ENCODE measurements at places on chromosomes 7 and 10. TPM values are rescaled to one million over a fixed set of nuclear protein-coding genes. Genes with fewer than 3 reads are reported as not detected.

Gene NMT2
- 80.7 TPM for total RNA-seq

DNA sequence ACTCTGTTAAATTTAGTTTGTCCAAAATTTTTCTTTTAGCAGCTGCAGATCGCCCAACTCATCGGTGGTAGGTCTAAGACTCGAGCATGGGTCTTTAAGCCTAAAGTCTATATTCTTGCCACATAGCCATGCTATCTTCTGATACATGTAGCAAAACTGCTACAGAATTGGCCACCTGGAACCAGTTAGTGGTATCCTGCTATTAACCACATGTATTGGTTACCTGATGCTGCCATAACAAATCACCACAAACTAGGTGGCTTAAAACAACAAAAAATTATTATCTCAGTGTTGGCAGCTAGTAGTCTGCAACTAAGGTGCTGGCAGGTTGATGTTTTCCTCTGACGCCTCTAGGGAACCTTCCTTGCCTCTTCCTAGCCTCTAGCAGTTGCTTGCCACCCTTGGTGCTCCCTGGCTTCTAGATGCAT, 96.7 kb upstream of the PIK3CG start:
- no peak for DNase-seq
- H3K36me3 ChIP-seq: no peaks in the 10 kb centered on the region
- H3K27ac ChIP-seq: no peak overlapping the region
- no peaks in the 10 kb centered on the region for H3K27me3 ChIP-seq
- H3K4me1 ChIP-seq: peaks cover 9% of the 10 kb centered on the region

- H3K27ac ChIP-seq: no peak overlapping the region
- H3K4me3 ChIP-seq: no peak overlapping the region
- DNase-seq: no peak
Observed at GRCh38 chr7:140611641-140612040, 29.0 kb downstream of the DENND2A start.

- H3K4me3 ChIP-seq: no peak overlapping the region
- no peaks in the 10 kb centered on the region for H3K27me3 ChIP-seq
- H3K36me3 ChIP-seq: no peaks in the 10 kb centered on the region
- no peaks in the 10 kb centered on the region for H3K4me1 ChIP-seq
- DNase-seq: no peak
Observed at GRCh38 chr7:79741684-79742083, 288.2 kb upstream of the MAGI2 start.

Gene FBXL13
- 1.9 TPM for total RNA-seq

Gene PROSER2
- total RNA-seq: 2.2 TPM

DNA sequence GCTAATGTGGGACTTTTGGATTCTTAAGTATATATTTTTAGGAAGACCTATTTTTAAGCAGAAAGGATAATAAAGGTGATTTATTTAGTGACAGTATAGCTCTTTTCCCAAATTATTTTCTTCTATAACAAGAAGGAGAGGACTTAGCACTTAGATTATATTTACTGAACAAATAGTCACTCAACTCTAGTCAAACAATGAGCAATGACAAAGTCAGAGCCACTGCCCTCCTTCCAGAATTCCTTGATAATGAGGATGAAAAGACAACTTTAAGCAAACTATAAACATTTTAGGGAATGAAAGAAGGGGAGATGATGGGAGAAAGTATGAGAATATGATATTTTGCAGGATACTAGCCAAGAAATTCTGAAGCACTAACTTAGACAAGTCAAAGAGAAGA, 293.5 kb upstream of the YAE1 start:
- no peak overlapping the region for H3K4me3 ChIP-seq
- H3K27ac ChIP-seq: no peak overlapping the region
- no peaks in the 10 kb centered on the region for H3K36me3 ChIP-seq
- H3K27me3 ChIP-seq: no peaks in the 10 kb centered on the region

DNA sequence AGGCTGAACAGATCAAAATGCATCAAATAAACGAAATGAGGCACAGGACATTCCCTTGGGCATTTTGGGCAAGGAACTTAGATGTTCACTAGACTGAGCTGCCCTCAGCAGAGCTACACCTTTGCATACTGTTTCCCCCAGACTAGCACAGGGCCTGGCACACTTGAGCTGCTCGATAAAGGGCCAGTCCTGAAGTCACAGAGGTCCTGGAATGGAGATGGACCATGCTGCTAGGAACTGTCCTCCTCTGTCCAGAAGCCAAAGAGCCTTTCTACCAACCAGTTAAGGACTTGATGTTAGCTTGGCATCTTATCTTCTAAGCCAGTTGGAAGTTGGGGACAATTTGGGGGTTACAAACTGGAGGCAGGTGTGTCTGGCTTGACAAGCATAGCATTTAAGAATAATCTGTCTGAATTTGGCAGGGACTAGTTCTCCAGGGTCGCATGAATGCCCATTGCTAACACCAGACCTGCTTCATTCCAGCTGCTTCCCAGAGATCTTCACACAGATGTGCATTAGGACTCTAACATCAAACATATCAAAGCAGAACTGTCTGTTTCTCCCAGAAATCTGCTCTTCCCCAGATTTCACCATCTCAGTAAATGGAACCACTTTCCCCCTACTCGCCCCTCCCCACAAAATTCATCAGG, 152.2 kb upstream of the PDE1C start:
- no peaks in the 10 kb centered on the region for H3K27me3 ChIP-seq
- no peak overlapping the region for H3K4me3 ChIP-seq
- H3K4me1 ChIP-seq: no peaks in the 10 kb centered on the region
- no peak for DNase-seq

Gene MTURN
- 38.7 TPM for total RNA-seq

Gene CABCOCO1
- total RNA-seq: not detected

- peaks cover under 1% of the 10 kb centered on the region for H3K36me3 ChIP-seq
- no peak overlapping the region for H3K4me3 ChIP-seq
- no peak overlapping the region for H3K27ac ChIP-seq
- no peaks in the 10 kb centered on the region for H3K27me3 ChIP-seq
- no peaks in the 10 kb centered on the region for H3K4me1 ChIP-seq
Observed at GRCh38 chr7:24885305-24885704, 94.7 kb downstream of the OSBPL3 start.

GRCh38 chr7:6250364-6250833, 22.0 kb downstream of the CYTH3 start:
- no peaks in the 10 kb centered on the region for H3K27me3 ChIP-seq
- H3K4me3 ChIP-seq: no peak overlapping the region
- H3K4me1 ChIP-seq: no peaks in the 10 kb centered on the region
- no peaks in the 10 kb centered on the region for H3K36me3 ChIP-seq
- no peak overlapping the region for H3K27ac ChIP-seq

Gene ASB10
- total RNA-seq: not detected

Gene OGDH
- 66.3 TPM for total RNA-seq

Gene FFAR4
- total RNA-seq: not detected

Gene WNT8B
- total RNA-seq: not detected

Gene TLL2
- total RNA-seq: 0.15 TPM

GRCh38 chr10:114304571-114305421, 65.7 kb downstream of the VWA2 start:
- no peaks in the 10 kb centered on the region for H3K36me3 ChIP-seq
- no peak overlapping the region for H3K27ac ChIP-seq
- DNase-seq: peak; percentile 56
- no peaks in the 10 kb centered on the region for H3K27me3 ChIP-seq
- H3K4me3 ChIP-seq: peak overlapping the region; percentile 68
- peaks cover 4% of the 10 kb centered on the region for H3K4me1 ChIP-seq

DNA sequence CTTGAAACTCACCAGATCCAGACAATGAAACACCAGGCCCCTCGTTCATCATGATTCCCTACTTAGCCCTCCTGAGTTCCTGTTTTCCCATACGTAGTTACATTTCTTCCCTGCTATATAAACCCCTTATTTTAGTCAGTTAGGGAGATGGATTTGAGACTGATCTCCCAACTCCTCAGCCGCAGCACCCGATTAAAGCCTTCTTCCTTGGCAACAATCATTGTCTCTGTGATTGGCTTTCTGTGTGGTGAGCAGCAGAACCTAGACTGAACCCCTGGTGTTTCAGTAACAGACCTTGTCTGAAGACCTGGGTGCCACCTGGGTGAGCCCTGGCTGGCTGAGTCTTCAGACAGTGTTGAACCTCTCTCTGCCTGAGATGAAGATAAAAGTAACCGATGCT, 118.0 kb downstream of the OAT start:
- H3K27ac ChIP-seq: no peak overlapping the region
- H3K36me3 ChIP-seq: no peaks in the 10 kb centered on the region
- no peak overlapping the region for H3K4me3 ChIP-seq
- no peaks in the 10 kb centered on the region for H3K4me1 ChIP-seq
- DNase-seq: no peak

Gene ITIH5
- total RNA-seq: not detected

DNA sequence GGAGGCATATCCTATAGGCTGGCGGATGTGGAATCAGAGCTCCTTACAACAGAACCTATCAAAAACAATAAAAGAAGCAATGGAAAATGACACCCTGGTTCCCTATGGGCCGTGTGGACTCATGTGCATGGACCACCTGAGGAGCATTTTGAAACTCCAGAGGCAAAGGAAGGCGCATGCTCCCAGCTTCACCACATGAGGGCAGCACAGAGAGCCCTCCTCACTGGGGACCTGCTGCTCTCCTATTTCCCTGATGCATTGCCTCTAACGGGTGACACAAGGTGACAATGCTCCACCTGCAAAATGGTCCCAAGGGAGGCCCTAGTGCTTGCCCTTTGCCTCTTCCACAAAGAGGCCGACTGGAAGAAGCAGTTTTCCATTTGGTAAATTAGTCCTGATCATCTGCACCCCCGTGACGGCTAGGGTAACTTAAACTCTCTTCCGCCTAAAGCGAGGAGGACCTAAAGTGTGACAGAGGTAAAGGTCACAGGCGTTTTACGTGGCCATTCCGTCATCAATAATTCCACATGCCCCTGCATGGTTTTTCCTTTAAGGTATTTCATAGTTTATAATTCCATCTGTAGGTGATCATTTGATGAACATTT, 67.7 kb downstream of the GPAM start:
- no peaks in the 10 kb centered on the region for H3K36me3 ChIP-seq
- H3K27ac ChIP-seq: no peak overlapping the region

DNA sequence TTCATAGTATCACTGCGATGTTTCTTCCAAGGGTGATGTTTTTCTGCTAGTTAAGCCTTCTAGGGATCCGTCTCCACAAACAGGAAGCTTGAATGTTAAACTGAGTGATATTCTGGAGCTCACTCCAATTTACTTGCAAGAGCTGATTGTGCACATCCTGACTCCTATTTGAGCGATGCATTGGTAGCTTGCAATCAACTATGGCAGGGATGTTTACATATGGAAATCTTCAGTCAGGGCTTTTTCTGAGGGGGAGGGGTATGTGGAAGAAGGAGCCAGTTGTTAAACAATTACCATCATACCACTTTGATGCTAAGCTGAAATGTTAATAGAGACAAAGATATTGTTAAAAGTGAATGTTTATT, 43.2 kb upstream of the NXPH1 start:
- H3K4me1 ChIP-seq: no peaks in the 10 kb centered on the region
- H3K27me3 ChIP-seq: no peaks in the 10 kb centered on the region
- no peak overlapping the region for H3K27ac ChIP-seq

GRCh38 chr7:123747620-123748141, 1.1 kb downstream of the WASL start:
- H3K27ac ChIP-seq: peak overlapping the region; percentile 92
- peak; percentile 18 for DNase-seq
- no peaks in the 10 kb centered on the region for H3K36me3 ChIP-seq
- H3K27me3 ChIP-seq: no peaks in the 10 kb centered on the region
- peaks cover 18% of the 10 kb centered on the region for H3K4me1 ChIP-seq

DNA sequence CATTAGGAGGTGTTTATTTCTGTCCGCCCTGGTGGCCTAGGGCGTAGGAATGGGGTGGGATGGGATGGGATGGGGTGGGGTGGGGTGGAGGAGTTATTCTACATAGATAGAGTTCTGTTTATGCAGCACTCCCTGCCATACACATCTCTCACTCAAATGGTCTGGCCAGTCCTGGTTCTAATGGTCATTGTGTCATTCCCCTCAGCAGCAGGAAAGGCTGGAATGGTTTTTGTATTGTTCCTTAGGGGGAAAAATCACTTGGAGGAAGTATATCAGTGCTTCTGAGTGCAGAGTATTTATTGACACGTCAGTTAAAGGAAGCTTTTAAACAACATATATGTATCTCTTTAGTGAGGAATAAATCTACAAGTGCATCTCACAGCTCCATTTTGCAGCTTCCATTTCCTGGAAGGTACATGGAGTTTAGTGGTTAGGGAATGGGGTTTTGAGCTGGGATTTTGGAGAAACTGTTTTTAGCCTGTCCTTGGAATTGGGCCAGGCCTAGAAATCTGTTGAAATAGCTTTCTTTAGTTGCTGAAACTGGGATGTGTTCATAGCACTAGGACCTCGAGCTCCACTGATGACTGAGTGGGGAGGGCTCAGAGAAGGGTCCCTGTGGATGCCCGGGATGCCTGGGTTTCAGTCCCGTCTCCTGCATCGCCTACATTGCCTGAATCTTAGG, 8.3 kb downstream of the TSPAN14 start:
- H3K4me1 ChIP-seq: peaks cover 97% of the 10 kb centered on the region
- no peak for DNase-seq
- peak overlapping the region; percentile 84 for H3K27ac ChIP-seq

DNA sequence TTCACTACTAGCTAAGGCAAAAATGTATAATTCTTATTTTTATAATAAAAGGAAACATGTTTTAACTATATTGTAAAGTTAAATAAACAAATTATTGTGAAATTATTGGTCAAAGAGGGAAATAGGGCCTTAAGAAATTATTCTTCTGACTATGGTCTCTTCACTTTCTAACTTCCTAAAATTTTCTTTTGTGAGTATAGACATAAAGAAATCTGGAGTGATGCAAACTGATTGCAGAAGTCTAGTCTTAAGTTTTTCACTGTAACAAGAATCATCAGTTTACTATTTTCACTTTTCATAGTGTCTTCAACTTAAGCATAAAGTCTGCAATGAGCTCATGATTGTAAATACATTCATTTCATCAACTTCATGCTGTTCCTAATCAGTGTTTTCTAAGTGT, 525.4 kb downstream of the TFEC start:
- no peaks in the 10 kb centered on the region for H3K36me3 ChIP-seq
- no peaks in the 10 kb centered on the region for H3K4me1 ChIP-seq
- no peak overlapping the region for H3K4me3 ChIP-seq
- DNase-seq: no peak
- no peak overlapping the region for H3K27ac ChIP-seq
- no peaks in the 10 kb centered on the region for H3K27me3 ChIP-seq

Gene SMKR1
- total RNA-seq: 1.4 TPM

Gene PIP
- total RNA-seq: not detected

DNA sequence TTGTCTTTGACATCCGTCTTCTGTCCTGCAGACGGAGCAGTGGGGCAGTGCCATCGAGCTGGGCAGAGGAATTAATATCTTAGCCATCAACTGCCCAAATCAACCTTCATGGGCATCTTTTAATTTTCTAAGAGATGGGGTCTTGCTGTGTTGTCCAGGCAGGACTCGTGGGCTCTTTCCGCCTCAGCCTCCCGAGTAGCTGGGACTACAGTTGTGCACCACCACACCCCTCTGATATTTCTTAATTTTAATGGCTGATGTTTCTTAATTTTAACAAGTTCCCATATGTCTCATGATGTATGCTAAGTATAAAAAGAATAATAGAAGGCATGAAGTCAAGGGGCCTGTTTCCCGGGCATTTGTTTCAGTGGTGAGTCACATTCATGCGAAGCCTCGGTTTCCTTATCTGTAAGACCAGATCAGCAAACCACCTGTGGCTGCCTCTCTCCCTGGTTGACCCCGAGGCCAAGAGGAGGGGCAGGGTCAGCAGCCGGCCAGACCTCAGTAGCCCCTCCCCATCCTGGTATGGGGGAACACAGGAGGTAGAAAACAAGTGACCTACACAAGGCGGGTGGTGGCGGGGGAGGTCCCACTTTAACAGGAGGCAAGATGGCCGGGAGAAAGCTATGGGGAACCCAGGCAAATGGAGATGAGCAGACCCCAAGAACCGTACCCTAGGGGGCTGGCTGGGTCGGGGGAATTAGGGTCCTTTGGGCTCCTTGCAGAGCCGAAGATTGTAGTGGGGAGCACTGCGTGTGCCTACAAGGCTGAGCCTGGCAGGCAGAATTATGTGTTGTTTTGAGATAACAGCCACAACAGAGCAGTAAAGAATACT, 85.5 kb downstream of the CUX1 start:
- no peaks in the 10 kb centered on the region for H3K4me1 ChIP-seq
- no peak for DNase-seq
- no peaks in the 10 kb centered on the region for H3K27me3 ChIP-seq

Gene EVX1
- not detected for total RNA-seq
